ENCODE measurements at places on chromosomes 11 and 22.

GRCh38 chr11:133383201-133383600 lies 149.1 kb downstream of the OPCML start:
- DNase-seq, result no peak

- DNase-seq, result no peak
Observed at GRCh38 chr11:83661491-83662350, 375.6 kb upstream of the CCDC90B start.

DNA sequence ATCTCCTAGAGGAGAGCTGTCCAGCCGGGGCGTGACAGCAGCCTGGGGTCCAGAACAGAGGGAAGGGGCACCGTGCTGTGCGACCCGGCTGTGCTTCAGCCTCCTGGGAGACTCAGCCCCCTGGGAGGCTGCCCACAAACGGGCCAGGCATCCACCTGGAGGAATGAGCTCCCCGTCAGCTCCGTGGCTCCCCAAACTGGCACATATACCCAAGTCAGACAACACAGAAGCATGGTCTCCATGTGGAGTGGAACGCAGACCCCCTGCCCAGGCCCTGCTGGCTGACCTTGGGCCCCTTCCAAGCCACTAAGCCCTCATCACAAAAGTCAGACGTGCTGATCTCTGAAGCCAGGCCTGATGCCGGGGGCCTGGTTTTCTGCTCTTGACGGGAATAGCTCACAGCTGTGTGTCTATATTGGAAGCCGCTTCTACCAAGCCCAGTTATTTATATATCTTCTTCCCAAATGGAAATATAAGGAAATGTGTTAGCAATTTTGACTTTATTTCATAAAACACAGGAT lies 91.7 kb downstream of the BRD1 start:
- no peak for DNase-seq

- DNase-seq, result no peak
Observed at GRCh38 chr11:91859666-91860065, 365.0 kb upstream of the FAT3 start.

- DNase-seq, result no peak
Observed at GRCh38 chr11:4576880-4577279, 4.7 kb upstream of the OR52I2 start.

DNA sequence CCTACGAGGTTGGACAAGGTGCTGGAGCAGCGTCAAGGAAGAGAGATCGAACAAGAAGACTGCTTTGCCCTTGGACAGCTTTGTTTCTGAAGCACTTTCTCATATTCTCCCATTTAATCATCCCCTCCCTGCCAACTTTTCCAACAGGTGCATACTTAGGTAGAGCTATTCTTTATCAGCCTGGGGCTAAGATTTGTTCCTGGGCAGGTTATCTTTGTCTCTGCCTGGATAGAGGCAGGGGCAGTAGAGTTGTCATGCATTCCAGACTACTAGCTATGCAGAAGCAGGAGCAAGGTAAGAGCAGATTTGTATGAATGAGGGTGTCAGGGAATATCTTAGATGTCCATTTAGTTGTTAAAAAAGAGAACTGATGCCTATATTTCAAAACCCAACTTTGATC lies 82.3 kb downstream of the PTPRJ start:
- DNase-seq, result no peak

GRCh38 chr22:49202226-49202625 lies 625.4 kb downstream of the BRD1 start:
- DNase-seq, result no peak

GRCh38 chr11:46696212-46696558 lies 4.2 kb downstream of the ARHGAP1 start:
- no peak for DNase-seq

DNA sequence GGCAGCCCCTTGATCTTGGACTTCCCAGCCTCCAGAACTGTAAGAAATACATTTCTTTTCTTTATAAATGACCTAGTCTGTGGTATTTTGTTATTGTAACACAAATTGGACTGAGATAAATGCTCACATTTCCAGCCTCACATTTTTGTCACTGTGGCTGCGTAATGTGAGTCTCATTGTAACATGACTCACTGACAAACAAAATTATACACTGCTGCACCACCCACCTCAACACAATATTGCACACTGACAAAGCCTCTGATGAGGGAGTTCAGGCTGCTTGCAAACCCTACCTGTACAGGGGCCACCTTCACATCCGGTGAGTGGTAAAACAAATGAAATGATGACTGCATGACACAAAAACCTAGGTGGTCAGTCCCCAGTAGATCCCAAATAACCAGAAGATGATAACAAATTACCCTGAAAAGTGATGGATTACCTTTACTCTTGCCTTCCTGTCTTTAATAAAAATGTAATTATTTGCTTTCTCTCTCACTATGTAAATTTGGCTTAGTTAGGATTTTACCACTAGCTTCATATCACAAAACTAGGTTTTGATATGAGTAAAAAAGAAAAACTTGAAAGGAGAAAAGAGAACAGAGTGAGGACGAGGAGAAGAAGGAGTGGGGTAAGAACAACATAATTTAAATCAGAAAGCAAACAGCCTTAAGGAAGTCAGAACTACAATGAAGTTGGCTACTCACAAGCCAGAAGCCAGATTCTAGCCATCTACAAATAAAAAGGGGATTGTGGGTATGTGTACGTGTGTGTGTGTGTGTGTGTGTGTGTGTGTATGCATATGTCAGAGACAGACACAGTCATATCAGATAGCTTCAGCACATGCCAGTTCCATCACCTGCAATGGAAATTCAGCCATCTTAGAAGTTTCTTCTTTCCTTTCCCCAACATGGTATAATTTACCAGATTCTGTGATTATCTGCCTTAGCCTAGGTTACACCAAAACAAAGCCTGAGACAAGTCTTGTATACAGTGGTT lies 53.4 kb upstream of the SESN3 start:
- DNase-seq, result no peak

DNA sequence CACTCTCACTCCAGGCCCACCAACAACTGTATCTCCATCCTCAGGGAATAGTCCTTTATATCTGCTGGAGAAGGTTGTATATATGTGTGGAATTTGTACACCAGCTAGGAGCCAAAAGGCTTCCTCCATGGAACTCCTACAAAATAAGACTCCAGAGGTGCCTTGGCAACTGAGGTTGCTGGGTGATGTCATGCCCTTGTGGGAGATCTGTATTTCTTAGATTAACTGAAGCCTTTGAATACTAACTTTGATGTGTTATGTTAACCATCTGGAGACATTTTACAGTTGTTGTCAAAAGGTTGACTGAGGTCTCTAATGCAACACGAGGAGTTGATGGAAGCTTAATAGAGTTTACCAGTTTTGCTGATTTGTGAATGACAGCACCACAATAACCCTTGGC lies 139.5 kb upstream of the TTC12 start:
- DNase-seq, result no peak

- DNase-seq, result no peak
Observed at GRCh38 chr11:115345361-115345760, 158.9 kb downstream of the CADM1 start.

GRCh38 chr11:18727479-18728236 lies 1.7 kb upstream of the IGSF22 start:
- no peak for DNase-seq

- no peak for DNase-seq
Observed at GRCh38 chr11:134030853-134031252, 38.0 kb upstream of the JAM3 start.

- DNase-seq, result no peak
Observed at GRCh38 chr11:48025984-48026340, 45.6 kb downstream of the PTPRJ start.

- DNase-seq, result no peak
Observed at GRCh38 chr11:12809864-12810567, 135.8 kb downstream of the TEAD1 start.

GRCh38 chr11:28257761-28258160 lies 149.6 kb downstream of the METTL15 start:
- DNase-seq, result no peak

Data from stimulated activated CD4-positive, alpha-beta T cell treated with anti-CD3 and anti-CD28 coated beads, Interleukin-1b, Interleukin-23, amount 100 ng/mL, for 1 hour (primary cell).